ENCODE measurements at places on chromosomes 5 and 9. TPM values are rescaled to one million over a fixed set of nuclear protein-coding genes. Genes with fewer than 3 reads are reported as not detected.

DNA sequence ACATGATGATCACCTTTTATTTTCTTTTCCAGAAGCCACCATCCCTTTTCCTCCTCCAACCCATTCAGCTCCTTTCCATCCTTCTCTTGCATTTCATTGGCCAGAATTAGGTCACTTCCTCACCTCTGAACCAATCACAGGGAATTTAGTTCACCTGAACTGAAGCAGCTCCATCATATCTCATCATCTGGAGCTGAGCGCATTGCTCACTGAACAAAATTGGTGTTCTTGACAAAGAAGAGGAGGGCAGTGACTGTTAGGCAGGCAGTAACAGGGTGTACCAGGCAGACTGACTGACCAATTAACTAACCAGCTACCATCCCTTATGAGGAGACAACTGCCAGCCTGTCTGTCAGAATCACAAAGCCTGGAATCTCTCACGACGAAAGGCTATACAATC lies 1.8 kb upstream of the ZNF354A start:
- no peak for DNase-seq

GRCh38 chr9:97364769-97365490 lies 47.0 kb upstream of the TDRD7 start:
- DNase-seq = no peak

DNA sequence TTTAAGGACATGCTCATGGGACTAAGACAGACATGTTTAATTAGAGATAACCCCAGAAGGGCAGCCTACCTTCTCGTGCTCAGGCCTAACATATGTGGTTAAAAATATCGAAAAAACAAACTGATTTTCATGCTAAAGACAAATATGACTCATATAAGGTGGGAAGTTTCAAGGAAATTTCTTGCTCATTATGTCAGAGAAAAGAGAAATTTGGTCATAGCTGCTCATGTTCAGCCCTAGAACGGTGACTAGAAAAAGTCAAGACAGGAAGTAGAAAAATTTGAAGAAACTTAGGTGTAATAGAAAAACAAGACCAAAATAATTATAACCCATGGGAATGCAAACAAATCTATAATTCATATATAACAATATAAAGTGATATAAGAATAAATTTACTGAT lies 120.6 kb downstream of the PRDM9 start:
- no peak for DNase-seq

CDO1 gene
- total RNA-seq = 6.3 TPM

GRCh38 chr5:2615917-2616316 lies 135.6 kb downstream of the IRX2 start:
- no peak for DNase-seq

GRCh38 chr9:111450124-111450523 lies 34.1 kb downstream of the ECPAS start:
- DNase-seq = no peak

DNA sequence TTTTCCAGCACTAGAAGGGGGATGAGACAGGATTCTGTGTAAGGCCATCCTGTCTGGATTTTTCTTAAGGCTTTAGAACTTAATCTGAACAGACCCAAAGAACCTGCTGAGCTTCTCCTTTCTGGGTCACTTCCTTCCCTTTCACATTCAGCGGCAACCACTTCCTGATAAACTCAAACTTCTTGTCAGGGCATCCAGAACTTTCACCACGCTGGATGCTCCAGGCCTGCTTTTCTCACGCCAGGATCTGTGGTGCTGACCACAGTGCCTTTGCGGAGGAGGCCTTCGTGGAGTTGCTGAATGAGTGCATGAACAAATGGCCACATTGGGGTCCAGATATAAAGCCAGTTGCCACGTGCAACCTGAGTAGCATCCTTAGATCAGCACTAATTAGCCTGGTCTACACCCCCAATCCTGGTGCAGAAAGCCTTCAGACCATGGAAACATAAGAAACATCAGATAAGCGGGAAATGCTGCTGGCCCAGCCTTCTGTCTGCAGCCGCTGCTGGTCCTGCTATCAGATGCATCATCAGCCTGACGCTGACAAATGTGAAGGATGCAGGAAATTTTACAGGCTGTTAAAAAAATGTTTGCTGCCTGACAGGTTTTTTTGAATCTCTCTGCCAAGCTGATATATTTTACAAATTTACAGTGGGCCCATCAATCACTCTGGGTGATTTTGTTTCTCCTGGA lies 75.3 kb upstream of the BARHL1 start:
- no peak for DNase-seq

GRCh38 chr5:176564002-176564401 lies 14.9 kb downstream of the CDHR2 start:
- DNase-seq = no peak

F2RL2 gene
- total RNA-seq = 0.66 TPM

GRCh38 chr5:88060194-88060593 lies 208.5 kb downstream of the TMEM161B start:
- DNase-seq = no peak

DNA sequence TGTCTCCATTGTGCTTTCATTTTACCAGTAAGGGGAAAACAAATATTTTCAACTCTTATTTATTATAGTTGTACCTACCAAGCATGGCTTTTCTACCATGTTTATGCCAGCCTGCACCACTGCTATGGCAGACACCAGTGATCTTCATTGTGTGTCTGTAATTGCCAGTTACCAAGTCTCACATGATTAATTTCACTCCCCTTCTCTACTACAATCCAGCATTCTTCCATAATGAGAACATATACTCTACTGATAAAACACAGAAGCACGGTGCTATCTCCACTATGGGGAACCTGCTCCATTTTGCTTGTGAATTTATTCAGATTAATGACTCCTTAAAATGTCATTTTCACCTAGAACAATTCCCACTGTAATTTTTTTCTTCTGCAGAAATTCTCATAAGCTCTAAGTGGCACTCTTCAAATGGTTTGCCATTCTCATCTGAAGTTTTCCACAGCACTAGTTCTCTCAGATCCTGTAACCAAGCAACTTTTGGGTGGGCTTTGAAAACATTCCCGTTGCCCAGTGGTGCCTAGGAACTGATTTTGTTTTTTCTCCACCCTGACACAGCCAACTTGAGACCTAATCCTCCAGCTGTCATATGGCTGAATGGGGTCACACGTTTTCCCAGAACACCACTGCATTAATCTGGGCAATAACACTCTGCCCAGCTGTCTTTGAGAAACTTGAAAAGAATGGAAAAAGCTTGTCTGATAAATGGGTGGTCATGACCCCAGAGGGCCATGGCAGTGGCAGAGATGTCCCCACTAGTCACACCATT lies 222.7 kb upstream of the RASEF start:
- DNase-seq = no peak

DNA sequence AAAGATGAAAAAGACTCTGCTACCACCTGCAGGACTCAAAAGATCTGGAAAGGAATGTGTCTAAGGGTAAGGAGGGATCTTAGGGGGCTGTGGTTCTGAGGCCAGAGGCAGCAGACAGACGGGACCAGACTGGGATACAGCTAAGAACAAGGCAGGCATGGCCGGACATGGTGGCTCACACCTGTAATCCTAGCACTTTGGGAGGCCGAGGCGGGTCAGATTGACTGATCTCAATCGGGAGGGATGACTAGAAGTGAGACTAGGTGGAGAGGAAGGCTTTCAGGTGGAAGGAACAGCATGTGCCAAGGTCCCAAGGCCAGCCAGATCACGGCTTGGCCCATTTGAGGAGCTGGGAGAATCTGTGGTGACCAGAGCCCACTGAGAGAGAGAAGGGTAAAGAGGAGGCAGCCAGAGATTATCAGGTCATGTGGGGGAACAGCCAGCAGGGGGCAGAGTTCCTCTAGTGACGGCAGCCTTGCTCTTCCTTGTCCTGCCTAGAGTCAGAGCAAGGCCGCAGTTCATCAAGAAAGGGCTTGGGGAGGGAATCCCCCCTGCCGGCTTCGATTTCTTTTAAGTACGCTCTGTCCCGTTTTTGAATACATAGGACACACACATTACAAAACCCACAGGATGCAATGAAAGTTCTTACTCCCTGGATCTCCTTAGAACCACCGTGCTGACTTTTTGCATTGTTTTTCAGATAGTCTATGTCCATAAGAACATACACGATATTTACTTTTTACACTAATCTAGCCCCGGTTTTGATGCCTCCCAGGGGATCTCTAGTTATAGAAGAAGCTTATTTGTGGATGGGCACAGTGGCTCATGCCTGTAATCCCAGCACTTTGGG lies 2.6 kb upstream of the OLFML2A start:
- DNase-seq = peak; percentile 36

- DNase-seq = no peak
Measured at GRCh38 chr5:115431116-115431515, 113.5 kb downstream of the FEM1C start.

GRCh38 chr5:98734646-98735045 lies 38.8 kb upstream of the RGMB start:
- DNase-seq = no peak

DNA sequence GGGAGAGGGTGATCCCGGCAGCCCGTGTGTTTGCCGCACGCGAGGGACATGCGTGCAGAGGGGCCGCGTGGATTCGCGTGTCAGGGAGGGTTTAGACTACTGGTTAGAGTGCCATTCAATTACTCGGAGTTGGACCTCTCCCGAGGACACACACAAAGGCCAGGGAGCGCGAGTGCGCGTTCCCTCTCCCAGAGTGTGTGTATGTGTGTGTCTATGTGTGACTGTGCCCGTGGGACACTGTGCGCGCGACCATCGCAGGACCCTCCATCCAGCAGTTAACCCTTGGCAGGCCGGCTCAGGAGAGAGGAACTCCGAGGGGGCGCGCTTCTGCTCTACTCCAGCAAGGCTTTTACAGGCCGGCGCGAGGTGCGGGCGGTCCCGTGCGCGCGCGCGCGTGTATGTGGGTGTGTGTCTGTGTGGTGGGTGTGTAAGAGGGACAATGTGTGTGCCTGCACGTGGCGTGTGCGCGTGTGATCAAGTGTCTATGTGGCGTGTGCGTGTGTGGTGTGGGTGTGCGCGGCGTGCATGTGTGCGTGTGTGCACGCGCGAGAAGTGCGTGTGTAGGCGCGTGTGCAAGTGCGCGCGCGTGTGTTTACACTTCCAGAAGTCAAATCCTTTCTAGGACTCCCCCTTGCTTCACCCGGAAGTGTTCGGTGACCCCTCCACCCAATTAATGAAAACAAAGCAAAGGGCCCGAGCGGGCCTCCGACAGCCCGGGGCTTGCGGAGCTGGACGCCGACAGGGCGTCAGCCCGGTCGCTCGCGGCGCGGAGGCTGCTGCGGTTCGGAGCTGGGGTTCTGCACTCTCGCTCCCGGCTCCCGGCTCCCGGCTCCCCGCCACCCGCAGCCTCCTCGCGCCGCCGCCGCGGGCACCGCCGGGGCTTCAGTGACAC lies 75.3 kb upstream of the TBCA start:
- DNase-seq = no peak

DNA sequence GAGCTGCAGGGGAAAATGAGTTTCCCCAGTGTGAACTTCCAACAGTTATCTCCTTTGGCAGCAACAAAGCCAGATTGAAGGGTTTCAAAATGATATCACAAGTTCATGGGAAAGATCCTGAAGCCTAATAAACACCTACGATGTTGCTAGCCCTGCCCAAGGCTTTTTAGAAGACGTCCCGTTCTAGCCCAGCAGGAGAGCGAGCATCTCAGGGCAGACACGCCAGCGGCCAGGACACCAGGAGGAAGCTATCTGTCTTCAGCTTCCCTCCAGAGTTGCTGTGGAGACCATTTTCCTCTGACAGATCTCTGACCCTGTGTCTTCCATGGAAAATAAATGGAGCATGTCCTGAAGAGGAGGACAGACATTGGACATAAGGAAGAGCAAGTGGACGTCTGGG lies 98.4 kb downstream of the FBXO38 start:
- DNase-seq = no peak

- DNase-seq = no peak
Measured at GRCh38 chr5:84695330-84695729, 310.6 kb upstream of the EDIL3 start.

DNA sequence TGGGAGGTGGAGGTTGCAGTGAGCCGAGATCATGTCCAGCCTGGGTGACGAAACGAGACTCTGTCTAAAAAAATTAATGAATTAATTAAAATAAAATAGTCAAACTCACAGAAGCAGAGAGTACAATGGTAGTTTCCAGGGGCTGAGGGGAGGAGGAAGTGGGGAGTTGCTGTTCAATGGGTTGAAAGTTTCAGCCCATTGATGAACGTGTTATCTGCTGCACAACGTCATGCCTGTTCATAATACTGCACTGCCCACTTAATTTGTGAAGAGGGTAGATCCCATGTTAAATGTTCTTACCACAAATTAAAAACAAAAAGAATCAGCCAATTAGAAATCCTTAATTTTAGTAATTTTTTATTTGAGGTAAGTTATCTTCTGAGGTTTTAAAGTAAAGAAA lies 16.4 kb upstream of the RUFY1 start:
- no peak for DNase-seq

GRCh38 chr5:93954421-93955069 lies 213.1 kb upstream of the POU5F2 start:
- no peak for DNase-seq

- DNase-seq = no peak
Measured at GRCh38 chr5:93428868-93429267, 152.2 kb downstream of the NR2F1-AS1 start.

- DNase-seq = no peak
Measured at GRCh38 chr9:129995409-129996160, 47.4 kb downstream of the FNBP1 start.

DNA sequence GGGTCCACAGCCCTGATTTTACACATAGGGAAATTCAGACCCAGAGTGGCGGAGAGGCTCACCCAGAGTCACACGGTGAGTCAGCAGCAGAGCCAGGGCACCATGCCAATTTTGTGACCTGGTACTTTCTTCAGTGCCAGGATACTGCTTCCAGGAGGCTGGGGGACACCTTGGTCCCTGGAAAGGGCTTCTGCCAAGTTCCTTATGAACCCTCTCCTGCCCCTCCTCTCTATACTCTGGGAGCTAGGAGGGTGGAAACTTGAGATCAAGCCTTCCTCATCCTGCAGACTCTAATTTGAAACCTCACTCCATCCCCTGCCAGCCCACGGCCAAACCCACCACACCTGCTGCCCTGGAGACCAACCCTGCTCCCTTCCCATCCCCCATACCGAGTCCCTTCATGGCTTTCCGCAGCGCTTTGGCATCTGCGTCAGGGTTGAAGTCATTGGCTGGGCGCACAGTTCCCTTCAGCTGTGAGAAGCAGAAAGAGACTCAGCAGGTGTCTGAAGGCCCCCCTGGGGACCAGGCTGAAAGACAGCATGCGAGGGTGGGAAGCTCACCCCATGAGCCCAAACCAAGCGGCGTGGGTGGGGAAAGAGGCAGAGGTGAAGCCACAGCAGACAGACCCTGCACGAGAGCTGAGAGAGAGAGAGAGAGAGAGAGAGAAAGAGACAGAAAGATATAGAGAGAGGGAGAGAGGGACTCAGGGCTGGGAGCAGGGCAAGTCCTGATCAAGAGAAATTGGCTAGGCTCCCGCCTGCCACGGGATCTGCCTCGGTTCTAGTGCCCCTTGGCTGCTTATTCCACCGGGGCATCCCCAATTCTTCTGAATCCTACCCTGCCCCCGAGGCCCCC lies 33.5 kb downstream of the ANXA6 start:
- DNase-seq = no peak

Data from pulmonary artery endothelial cell (primary cell).